ENCODE measurements at places on chromosomes 2 and 18.

DNA sequence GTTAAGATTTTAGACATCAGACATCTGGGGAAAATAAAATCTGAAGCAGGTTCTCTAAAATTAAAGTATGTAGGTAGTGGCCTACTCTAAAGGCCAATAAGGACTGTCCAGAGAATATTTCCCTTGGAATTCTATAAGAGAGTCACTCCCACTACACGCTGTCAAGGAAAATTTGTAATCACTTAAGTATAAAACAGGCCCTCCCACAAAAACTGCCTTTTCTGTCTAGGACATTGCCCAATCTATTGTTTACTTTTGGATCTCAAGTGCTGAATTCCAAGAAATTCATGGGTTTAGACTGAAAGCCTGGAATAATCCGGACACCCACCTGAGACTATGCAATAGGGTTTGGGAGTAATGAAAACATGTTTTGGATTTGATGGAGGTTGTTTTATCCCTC is 1.7 kb upstream of the SRBD1 start:
- no peak for DNase-seq

DNA sequence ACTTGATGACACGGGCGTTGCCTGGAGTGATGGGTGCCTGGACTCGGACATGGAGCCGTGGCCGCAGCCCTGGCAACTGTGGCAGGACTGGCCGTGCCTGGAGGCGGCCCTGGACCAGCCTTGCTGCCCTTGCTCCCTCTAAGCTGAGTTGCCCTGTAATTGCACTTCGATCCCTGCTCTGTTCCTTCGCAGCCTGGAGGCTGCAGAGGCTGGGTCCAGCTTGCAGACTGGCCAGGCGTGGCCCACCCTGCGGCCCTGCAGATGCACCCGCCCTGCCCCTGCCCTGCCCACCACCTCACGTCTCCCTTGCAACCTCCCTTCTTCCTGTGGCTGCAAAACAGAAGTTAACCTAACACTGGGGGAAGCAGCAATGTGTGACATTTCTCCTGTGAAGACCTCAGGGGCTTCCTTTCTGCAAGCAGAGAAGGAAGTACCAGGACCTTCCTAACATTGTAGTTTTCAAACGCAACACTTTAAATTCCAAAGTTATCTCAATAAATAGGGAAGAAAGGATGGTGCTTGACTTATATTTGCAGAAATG is 174.6 kb upstream of the TPO start:
- no peak for DNase-seq

DNA sequence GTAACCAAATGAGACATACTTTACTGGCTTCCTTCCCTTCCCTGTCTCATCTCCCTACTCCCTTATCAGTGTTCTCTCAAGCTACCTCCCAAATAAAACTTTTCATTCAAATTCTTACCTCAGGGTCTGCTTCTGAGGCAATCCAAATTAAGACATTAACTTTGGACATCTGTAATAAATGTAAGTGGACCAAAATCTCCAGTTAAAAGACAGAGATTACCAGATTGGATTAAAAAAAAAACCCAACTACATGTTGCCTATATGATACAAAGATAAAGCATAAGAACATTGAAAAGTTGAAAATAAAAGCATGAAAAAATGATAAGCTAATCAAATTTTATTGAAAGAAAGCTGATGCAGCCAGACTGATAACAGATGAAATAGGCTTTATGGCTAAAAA is 58.8 kb upstream of the ST3GAL5 start:
- no peak for DNase-seq

GRCh38 chr2:83051538-83052170 is 1407.4 kb downstream of the SUCLG1 start:
- DNase-seq, result no peak

GRCh38 chr2:60957643-60958042 is 59.9 kb upstream of the PEX13 start:
- no peak for DNase-seq

DNA sequence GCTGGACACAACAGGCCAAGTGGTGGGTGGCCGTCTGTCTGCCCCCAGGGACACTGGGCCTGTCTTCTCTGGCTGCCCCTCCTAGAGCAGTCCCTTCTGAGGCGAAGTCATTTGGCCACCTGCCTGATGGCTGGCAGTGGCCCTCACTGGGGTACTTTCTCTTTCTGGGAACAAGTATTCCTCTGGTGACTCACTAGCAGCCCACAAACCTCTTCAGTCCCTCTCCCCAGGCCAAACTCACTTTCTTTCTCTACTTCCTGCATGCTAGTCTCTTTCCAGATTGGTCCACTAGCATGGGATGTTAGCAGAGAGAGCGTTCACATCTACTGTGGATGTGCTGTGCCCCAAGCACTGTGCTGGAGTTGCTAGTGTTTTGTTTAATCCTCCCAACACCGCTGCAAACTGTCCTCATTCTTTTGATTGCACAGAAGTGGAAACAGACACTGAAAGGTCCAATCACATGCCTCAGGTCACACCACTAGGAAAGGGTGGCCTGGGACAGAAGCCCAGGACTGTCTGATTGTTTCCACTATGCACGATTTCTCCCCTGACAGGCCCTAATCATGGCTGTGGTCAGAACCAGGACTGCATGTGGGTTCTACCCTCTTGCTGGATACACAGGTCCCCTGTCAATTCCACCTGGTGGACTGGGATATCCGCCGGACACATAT is 5.2 kb downstream of the DYSF start:
- DNase-seq, result no peak

Data from activated CD4-positive, alpha-beta T cell treated with anti-CD3 and anti-CD28 coated beads, Interleukin-2, amount 50 U/mL, for 48 hours (primary cell).